ENCODE measurements at places on chromosomes 11 and 22. TPM values are rescaled to one million over a fixed set of nuclear protein-coding genes. Genes with fewer than 3 reads are reported as not detected.

Gene TEF
- total RNA-seq, result 2.2 TPM

Gene UBQLNL
- total RNA-seq, result 0.81 TPM

Gene TRIM48
- not detected for total RNA-seq

Gene APOL5
- not detected for total RNA-seq

Gene CD59
- 44.4 TPM for total RNA-seq

Gene ACTN3
- total RNA-seq, result not detected

Gene TRPC6
- total RNA-seq, result 0.27 TPM

Gene IL17REL
- total RNA-seq, result under 0.01 TPM

Gene OR10A4
- total RNA-seq, result not detected

Gene OR52E1
- under 0.01 TPM for total RNA-seq

Gene USP2
- total RNA-seq, result 0.54 TPM

Gene TENM4
- under 0.01 TPM for total RNA-seq

Gene KCNE3
- total RNA-seq, result 8.1 TPM

Gene TTC36
- 1.1 TPM for total RNA-seq

Gene CD3E
- 0.54 TPM for total RNA-seq

Gene ARHGAP8
- total RNA-seq, result 0.54 TPM

Gene FLRT1
- under 0.01 TPM for total RNA-seq

Gene ESAM
- 5.4 TPM for total RNA-seq

Gene OR5B21
- not detected for total RNA-seq

Gene MYRF
- total RNA-seq, result 0.27 TPM

Gene CHRM1
- total RNA-seq, result under 0.01 TPM

Gene RAPSN
- total RNA-seq, result 0.54 TPM

Measured in hematopoietic multipotent progenitor cell (in vitro differentiated cells).